Mesenteric fat pad (tissue), 1 donor: ENCODE measurements at places on chromosomes 4 and X. TPM values are rescaled to one million over a fixed set of nuclear protein-coding genes. Genes with fewer than 3 reads are reported as not detected.

Gene ATP8A1
- total RNA-seq = 11.3 TPM

Gene MAGEA2B
- total RNA-seq = not detected

GRCh38 chr4:1082215-1083182 lies 30.9 kb downstream of the RNF212 start:
- peak; percentile 89 for DNase-seq

DNA sequence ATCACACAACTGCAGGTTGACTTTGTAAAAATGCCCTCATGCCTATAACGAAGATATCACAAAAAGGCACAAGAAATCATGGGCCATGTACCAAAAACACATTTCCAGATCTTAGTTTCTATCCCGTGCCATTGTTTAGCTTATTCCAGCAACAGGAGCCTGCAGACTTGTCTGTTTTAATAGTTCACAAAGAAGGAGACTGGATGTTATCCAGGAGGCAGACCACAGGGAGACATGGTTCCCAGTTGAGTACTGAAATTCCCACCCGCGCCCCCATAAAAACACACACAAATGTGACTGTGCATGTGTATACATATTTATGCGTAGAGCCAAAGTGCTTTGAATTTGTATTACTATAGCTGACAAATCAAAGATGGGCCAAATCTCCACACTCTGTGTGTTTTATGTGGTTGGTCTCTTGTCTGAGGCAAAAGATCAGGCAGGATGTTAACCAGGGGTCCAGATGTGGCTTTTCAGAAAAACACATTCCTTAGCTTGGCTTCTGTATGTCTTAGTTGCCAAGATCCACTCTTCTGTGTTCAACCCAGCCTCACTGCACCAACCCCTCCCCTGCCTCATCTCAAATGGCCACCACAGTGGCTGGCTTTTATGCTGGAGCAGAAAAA lies 469.2 kb upstream of the DIPK2B start:
- DNase-seq = no peak

DNA sequence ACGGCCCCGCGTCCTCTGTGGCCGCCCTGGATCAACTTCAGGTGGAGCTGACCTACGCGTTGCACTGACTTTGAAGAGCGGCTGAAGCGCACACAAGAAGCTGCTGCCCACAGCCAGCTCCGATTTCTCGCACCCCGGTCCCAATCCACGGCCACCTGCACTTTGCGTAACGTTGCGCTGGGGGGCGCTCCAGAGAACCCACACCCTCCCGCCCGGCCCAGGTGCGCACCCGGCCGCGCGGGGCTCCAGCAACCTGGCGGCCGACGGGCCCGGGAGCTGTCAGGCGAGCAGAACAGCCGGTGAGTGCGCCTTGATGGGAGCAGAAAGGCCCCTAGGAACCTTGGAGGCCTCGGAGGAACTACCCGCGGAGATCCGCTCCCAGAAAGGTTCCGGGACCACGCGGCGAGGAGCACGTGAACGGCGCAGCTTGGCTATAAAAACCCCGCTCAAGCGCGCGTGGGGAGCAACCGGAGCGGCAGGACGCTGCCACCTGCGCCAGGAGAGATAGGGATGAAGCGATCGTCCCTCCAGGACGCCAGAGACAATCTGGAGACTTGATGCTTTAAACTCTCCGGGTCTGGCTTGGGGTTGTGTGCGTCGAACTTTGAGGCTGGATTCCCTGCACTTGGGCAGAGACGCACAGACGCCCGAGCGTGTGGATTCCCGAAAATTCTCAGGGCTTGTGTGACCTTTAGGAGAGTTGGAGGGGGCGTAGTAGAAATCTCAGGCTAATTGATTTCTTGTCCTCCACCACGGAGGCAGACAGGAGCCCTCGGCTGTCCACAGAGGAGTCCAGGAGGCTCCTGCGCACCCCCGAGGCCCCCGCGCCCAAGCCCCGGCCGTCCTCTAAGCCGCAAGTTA lies 591 bp upstream of the NWD2 start:
- DNase-seq = no peak

GRCh38 chr4:87973283-87974169 lies 2.0 kb upstream of the SPP1 start:
- DNase-seq = no peak
